Activated gamma-delta T cell treated with Interleukin-2 at 50 U/mL for 16 hours (primary cell): ENCODE measurements at places on chromosomes 3 and 15.

GRCh38 chr15:50046159-50046558, 72.9 kb downstream of the ATP8B4 start:
- no peak for DNase-seq

- DNase-seq = no peak
Measured at GRCh38 chr3:106337116-106337515, 468.3 kb upstream of the CBLB start.

DNA sequence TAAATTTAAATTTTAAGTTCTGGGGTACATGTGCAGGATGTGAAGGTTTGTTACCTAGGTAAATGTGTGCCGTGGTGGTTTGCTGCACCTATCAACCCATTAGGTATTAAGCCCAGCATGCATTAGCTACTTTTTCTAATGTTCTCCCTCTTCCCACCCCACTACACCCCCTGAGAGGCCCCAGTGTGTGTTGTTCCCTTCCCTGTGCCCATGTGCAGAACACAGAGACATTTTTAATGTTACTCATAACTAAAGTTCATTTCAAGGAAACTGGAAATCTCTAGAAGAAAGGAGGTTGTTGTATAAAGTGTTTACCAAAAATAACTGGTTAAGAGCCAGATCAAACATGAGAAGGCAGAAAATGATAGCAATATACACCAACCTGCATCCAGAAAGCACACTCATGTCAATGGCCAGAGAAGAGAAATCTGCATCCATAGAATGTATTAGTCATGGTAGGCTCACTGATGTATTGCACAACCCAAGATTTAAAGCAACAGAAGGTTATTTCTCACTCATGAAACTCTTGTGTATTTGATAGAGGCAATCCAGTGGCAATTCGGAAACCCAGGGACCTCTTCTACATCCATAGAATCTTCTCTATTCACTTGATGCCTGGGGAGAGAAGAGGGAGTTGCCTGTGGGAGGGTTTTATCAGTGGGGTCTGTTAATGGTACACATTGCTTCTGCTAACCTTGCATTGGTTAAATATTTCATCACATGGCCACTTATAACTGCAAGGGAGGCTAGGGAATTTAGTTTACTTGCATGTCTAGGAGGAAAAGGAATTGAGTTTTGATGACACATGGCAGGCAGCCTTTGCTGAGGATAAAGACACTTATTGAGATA, 321.9 kb upstream of the RASGRP1 start:
- DNase-seq = no peak

- no peak for DNase-seq
Measured at GRCh38 chr15:29138260-29138659, 131.4 kb downstream of the NSMCE3 start.

DNA sequence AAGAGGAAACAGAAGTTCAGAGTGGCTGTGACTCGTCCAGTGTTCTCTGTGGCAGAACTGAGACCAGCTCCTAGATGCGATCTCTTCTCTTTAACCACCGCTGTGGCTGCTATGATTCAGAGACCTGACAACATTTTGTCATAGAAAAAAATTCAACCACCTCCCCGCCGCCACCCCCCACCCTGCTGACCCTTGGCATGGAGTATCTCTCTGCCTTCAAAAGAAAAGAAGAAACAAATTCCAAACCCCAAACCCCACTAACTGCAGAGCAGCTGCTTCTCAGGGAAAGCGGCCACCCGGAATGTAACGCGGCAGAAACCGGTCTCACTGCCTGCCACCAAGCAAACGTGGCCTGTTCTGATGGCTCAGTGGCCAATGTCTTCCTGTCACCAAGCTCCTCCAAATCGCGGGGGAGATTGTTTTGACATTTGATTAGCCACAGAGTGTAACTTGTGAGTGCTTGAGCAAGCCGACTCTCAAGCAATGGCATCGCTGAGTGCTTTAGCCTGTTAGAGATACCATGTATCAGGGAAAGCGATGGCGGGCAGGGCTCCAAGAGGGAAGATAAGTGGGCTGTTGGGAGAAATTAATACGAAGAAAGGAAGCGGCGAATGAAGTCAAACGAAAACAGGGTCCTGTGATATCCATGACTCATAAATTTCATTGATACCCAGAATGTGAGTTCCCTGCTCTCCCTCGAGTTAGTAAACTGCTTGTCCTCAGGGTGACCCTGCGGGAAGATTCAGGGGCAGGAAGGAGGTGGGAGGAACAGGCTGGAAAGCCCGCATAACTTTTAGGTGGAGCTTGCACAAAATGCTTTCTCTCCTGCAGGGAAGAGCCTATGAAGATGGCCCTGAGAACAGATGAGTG, 44.8 kb upstream of the TLE3 start:
- DNase-seq = no peak
